RWPE2 (cell line): ENCODE measurements at places on chromosomes 1 and 21.

DNA sequence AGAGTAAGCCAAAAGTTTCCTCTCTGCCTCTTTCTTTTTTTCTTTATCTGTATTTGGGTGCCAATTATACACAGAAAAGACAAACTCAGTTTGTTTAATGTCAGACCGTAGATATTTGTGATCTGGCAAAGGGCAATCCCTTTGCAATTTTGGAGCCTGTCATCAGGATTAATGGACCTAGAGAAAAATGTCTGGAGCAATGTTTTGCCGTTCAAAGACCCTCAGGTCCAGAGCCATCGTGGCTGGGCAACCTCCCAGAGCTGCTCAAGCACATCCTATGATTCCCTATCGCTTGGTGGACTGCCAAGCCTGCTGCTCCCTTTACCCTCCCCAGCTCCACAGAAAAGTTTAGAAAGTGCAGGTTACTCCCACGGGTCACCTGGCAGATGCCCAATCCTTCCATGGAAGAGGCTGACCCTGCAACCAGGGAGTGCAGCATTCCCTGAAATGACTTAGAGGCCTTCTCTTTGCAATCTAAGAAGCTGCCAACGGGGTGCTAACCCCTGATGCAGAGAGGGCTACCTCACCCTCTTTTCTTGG, 112.5 kb upstream of the NGF start:
- no peak for DNase-seq

- DNase-seq, result no peak
Measured at GRCh38 chr1:231172411-231172810, 10.6 kb downstream of the TRIM67 start.

DNA sequence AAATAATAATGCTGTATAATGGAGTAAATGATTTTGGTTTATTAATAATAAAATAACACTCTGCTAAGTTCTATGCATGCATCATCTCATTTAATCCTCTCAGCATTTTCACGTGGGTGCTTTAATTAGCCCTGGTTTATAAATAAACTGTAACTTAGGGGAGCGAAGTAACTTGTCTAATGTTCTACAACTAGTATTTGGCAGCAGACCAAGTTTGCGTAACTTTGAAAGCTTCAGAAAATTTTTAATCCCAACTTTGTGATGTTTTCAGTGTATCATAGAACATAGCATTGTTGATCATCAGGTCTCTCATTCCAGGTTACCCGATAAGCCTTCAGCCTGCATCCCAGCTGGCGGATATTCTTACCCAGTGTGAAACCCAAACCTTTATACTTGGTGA, 322.4 kb upstream of the SGIP1 start:
- DNase-seq, result no peak

- DNase-seq, result no peak
Measured at GRCh38 chr1:155183775-155184221, 10.1 kb downstream of the TRIM46 start.

DNA sequence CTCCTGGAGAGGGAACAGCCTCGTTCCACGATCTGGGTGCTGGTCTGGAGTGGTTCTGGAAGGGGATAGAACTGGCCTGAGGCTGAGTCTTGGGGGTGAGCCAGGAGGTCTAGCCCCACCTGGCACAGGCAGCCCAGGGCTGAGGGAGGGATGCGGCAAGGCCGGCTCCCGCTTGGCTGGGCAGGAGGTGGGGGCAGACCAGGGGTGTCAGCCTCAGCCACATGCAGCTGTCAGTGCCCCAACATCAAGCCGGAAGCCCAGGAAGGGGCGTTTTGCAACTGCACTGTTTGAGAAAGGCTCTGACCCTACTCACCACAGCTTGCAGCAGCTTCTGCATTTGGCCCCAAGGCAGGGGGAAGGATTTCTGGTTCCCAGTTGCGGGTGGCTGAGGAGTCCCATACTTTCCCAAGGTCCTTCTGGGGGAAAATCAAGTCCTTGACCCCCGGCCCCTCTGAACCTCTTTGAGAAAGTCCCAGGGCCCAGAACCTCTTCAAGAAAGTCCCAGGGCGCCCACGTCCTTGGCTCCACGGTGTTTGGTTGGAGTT, 2.0 kb downstream of the EFHD2 start:
- DNase-seq, result no peak

GRCh38 chr1:62349470-62350233, 30.4 kb upstream of the KANK4 start:
- no peak for DNase-seq
